ENCODE measurements at places on chromosomes 7 and 10.

- no peak for DNase-seq
Observed at GRCh38 chr10:86599729-86600128, 54.6 kb upstream of the OPN4 start.

DNA sequence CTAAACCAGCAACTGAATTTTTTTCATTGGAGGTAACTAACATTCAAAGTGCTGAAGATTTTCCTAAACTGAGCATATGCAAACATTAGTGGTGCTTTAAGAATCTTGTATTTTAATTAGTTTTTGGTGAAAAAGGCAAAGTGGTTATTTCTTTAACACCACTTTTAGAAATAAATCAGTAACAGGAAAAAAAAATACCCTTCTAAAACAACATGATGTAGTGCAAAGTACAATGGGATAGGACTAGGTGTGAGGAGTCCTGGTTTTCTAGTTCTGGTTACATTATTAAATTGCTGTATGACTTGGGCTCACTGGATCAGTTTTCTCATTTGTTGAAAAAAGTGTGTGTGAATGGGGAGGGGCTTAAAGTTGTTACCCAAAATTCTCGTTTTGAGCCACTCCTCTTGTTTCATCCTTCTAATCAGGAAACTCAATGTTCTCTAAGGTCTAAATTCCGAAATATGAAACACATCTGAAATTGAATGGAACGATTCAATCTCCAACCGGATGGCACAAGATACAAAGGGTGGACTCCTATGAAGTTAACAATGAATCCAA, 1.8 kb downstream of the WASL start:
- DNase-seq: no peak

DNA sequence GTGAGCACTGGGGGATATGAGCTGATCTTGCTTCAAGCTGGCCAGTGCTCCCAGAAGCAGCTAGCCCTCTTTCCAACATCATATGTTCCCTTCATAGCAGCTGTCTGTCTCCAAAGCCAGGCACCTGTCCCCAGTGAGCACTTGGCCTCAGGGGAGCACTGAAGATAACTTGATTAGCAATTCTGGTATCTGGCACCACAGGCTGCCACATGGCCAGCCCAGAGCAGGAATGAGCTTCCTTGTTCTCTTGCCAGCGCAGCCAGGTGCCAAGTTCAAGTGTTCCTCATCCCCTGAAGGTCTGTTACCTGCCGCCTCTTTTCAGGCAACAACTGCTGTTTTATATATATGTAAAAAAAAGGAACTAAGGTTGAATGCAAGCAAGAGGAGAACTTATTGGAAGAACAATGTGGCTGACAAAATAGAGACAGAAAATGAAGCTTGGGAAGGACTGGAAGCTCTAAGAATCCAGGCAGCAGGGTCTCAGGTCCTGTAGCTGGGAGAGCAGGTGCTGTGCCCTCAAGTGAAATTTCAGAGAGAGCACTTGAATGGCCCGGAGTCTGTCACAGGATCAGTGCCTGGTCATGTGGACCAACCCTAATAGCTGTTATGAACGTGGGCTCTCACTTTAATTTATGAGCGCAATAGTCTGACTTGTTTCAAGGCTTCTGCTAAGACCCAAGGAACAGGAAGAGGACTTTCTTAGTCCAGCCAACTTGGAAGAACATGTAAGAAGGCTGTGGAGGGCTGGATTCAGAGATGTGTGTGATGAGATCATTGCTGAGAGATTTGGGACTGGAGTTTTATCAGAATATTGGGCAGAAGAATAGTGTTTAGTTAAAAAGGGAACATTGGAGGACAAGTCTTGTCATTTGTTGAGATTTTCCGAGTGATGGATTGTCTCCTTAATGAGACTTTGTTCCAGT, 267.2 kb downstream of the GLRX3 start:
- DNase-seq: no peak

- no peak for DNase-seq
Observed at GRCh38 chr10:36721871-36722270, 403.5 kb upstream of the ANKRD30A start.

GRCh38 chr7:147539685-147540084, 1050.9 kb upstream of the C7orf33 start:
- no peak for DNase-seq

DNA sequence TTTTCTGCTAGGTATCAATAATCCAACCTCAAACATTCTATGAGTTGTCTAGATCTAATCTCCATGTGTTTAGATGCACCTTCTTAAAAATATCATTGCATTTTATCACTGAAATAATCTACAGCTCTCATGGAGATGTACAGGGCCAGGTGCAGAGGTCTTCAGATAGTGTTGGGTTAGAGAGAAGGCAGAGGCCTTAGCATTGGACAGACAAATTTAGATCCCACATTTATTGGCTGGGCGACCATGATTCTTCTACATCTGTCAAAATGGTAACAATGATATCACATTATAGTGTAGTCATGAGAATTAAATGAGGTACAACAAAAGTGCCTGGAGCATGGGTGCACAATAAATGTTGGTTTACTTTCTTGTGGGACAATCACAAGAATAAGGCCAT, 3.1 kb downstream of the ARHGAP22 start:
- no peak for DNase-seq

Measured in stimulated activated CD4-positive, alpha-beta T cell treated with anti-CD3 and anti-CD28 coated beads, Interleukin-1b, Interleukin-23, amount 100 ng/mL, for 1 hour (primary cell).